ENCODE measurements at places on chromosomes 1 and 21.

DNA sequence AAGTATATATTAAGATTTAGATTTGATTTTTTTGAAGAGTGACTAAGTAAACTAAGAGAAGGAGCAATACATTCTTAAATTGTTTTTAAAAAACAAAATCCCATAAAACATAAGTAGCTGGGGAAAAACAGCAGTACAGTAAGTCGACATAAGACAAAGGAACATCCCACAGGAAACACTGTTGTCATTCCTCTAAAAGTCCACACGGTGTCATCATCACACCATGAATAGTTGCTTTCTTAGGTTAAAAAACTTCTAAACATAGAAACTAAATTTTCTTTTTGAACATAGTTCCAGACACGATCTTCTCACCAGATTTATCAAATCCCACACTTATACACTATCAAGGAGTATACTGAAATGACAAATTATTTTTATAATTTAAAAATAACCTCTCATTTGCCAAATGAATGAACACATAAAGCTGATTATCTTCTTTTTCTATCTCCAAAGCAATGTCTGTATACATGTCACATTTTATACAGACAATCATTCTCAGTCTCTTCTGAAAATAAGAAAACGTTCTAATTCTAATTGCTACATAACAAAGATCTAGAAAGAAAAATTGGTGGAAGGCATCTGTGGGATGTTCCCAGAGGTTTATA, 15.8 kb downstream of the ODF2L start:
- no peak for DNase-seq

DNA sequence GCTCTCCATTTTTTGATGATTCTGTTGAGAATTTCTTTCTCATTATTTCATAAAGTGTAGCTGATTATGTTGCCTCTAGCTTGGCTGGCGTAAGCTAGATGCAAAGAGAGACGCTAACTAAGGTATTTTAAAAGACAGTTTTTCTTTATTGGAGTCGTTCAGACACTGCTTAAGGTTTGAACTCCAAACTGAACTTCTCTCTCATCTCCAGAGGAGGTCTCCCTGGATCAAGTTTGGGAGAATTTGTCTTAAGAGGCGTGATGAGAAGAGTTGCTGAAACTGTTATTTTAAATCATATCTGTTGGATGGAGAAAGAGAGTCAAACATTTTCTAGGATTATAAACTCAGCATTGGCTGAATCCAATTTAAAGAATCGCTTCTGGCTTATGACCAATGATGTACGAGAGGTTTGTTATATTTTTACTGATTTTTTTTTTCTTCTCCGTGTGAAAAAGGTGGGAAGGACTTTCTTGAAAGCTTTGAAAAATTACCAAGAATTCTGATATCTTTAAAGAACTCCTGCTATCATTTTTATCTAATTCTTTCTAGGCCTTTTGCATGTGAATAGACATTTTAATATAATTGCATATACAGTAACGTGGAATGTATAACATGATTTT, 34.0 kb downstream of the MAP3K7CL start:
- no peak for DNase-seq

DNA sequence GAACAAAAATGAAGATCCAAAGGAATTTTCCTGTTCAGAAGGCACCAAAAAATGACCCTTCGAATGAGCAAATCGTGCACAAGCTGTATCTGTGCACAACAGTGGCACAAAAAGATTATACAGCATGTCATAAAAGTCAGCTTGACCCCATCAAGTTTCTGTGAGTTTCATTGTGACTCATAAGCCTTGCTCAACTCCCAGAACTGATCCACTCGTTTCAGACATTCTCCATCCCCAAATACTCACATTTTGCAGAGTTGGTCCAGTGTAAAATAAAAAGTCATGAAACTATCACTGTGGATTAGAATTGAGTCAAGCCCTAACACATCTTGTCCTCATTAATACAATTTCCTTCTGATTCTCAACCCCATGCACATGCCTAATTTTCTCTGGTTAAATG, 174.7 kb upstream of the PKN2 start:
- DNase-seq: no peak

- DNase-seq: no peak
These were observed 270.4 kb downstream of the GRIK1 start for GRCh38 chr21:29669416-29669815.

DNA sequence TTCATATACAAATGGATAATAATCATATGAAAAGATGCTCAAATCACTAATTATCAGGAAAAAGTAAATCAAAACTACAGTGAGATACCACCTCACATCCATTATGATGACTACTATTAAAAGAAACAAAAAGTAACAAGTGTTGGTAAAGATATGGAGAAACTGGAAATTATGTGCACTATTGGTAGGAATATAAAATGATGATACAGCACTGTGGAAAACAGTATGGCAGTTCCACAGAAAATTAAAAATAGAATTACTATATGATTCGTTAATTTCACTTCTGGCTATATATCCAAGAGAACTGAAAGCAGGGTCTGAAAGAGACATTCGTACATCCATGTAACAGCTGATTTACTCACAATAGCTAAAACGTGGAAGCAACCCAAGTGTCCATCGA, 21.1 kb upstream of the ATP1A1 start:
- no peak for DNase-seq

GRCh38 chr1:10253755-10254154, 43.4 kb downstream of the KIF1B start:
- no peak for DNase-seq

DNA sequence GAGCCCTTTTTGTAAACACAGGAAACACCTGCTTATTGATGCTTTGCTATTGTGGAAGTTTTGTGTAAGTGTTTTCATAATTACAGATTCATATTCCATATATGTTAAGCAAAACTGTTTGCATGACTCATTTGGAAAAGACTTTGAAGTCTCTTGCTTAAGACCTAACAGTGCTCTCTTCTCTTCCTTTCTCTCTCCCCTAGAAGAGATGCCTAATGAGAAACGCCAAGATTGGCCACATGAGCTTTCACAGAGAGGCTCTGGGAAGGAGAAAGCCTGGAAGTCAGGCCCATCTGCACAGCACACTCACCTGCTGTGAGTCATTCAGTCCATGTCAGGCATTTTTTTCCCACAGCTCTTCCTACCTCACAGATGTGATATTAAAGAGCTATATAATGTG, 101.6 kb upstream of the PALMD start:
- no peak for DNase-seq

DNA sequence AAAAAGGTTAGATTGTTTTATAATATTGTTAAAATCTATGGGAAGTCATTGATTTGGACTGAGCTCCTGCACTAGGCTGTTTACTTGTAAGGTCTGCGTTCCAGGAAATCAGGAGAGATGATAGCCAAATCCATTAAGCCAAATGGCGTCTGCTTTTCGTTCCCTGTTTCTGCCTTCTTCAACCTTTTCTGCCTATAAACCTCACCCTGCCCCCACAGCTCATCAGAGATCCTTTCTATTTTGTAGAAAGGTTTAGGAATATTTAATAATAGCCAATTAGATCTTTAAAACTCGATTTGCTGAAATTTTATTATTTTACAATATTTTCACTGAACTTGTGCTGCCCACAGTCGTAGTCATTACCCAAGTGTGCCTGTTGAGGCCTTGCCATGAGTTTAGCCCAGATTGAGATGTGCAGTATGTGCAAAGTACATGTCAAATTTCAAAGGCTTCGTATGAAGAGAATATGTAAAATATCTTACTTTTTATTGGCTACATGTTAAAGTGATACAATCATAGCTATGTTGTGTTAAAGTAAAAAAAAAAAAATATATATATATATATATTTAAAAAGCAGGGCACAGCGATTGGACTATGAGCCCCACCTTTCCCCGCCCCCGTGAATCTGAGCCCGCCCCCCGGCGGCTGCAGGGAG, 444 bp upstream of the IARS2 start:
- no peak for DNase-seq

GRCh38 chr1:166083887-166084286, 82.9 kb downstream of the FAM78B start:
- DNase-seq: no peak

DNA sequence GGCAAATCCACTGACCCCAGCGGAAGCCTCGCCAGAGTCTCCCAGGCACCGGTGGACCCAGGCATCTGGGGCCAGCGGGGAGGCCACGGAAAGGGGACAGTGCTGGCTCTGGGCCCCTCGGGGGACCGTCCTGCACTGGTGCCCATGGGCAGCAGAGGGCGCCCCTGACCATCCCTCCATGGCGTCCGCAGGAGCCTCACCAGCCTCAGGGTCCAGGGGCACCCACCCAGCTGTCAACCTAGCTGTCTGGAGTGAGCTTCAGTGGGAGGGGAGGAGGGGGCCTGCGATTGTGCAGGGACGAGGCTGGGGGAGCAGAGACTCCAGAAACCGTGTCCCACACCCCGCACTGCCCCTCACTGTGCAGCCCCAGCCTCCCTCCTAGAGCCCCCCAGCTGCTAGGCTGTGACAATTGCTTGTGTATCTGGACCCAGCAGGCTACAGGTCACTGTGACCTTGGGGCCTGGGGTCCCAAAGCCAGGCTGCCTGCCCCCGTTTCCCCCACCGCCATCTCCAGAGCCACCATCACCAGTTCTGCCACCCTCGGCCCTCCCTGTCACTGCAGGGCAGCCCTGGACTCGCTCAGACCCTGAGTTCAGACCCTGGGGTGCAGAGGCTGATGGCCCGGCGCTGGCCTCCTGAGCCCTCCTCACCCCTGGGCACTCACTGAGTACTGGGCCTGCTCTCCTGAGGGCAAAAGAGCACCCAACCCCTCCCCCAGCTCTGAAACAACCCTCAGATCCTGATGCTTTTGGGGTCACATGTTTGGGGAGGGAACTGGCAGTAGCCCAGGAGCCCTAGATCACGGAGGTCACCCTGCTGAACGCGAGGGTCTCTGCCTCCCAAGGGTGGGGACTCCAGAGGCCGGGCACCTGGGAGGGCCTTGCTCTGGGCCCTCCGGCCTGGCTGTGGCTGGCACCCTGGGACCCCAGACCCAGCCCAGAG, 10.6 kb upstream of the COL6A1 start:
- peak; percentile 88 for DNase-seq

DNA sequence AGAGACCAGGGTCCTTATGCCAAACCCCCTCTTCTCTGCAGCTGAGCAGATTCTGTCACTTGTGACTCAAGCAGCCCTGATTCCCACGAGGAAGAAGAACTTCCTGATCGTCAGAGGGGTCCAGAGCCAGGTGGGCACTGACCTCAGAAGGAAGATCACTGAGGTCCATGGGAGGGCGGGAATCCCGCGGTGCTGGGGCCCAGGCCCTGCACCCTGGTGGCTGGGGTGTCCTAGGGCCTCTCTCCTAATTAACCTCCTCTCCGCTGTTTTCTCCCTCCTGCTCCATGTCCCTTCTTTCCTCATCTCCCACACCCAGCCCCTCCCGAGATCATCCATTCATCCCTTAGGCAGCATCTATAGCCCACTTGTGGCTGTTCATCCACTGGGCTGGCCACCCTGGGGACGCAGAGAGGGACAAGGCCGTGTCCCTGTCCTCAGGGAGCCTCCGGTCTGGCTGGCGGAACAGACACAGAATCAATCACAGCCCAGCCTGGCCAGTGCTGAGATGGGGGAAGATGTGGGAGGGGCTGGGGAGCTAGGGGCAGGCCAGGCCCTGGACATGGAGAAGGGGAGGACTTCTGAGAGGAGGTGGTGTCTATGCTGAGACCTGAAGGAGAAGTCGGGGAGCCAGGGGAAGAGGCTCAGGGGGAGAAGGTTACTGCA, 638.3 kb downstream of the MATN1 start:
- no peak for DNase-seq

GRCh38 chr1:42128964-42129363, 24.2 kb upstream of the GUCA2B start:
- DNase-seq: no peak

GRCh38 chr1:3431266-3431665, 23.2 kb upstream of the ARHGEF16 start:
- peak; percentile 88 for DNase-seq

- peak; percentile 26 for DNase-seq
These were observed 9.6 kb downstream of the ENSA start for GRCh38 chr1:150619576-150620509.

All from 8988T (cell line).